Left hindlimb (tissue), 1 donor: ENCODE measurements at places on chromosomes 1 and 21.
A peak's percentile ranks its signal among the peaks of the same experiment; 100 is the strongest.

DNA sequence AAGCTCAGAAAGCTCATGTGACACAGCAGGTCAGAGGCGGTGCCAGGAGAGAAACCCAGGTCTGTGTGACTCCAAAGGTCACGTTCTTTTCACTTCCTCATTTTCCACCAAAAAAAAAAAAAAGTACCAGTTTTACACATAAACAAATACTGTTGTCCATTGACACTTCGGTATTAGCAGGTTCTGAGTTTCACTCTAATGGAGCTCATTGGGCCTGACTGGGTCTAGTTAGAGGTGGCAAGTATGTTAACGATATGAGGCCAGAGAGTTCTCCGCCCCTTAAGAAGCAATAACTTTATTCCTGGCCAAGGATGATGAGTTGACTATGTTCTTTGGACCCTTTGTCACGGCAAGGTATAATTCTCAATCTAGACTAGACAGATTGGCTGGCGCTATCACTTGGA, 30.0 kb upstream of the SDE2 start:
- no peak for DNase-seq

DNA sequence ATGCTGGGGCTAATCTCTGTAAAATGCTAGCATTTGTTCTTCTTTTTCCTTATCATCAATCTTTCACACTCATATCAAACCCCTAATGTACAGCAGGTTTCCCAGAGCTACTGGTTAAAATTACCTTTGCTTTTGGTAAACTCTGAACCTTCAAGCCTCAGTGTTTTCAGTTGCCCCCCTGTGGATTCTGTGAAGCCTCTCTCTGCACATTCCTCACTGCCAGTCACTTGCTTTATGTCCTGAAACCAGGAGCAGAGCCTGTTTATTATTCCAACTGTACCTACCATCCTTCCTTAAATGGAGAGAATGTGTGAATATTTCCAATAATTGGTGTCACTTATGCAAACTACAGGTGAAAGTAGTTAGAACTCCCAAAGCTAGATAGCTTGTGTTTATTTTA, 134.2 kb downstream of the NEK7 start:
- no peak for DNase-seq

GRCh38 chr1:179929955-179930798, 24.4 kb upstream of the CEP350 start:
- no peak for DNase-seq

DNA sequence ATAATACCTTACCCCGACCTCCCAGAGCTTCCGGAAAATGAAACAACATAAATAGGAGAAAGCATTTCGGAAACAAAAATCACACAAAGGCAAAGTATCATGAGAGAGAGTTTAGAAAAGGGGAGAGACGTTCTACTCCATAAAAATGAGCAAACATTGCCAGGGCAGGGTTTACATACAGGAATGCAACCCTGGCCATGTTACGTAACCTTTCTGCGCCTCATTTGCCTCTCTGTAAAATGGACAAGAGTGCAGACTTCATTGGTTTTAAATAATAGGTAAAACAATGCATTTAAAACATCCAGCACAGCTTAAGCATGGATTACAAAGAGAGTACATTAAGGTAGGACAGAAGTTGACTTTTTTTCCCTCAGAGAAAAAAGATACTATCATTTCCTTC, 45.6 kb downstream of the PHC2 start:
- no peak for DNase-seq

DNA sequence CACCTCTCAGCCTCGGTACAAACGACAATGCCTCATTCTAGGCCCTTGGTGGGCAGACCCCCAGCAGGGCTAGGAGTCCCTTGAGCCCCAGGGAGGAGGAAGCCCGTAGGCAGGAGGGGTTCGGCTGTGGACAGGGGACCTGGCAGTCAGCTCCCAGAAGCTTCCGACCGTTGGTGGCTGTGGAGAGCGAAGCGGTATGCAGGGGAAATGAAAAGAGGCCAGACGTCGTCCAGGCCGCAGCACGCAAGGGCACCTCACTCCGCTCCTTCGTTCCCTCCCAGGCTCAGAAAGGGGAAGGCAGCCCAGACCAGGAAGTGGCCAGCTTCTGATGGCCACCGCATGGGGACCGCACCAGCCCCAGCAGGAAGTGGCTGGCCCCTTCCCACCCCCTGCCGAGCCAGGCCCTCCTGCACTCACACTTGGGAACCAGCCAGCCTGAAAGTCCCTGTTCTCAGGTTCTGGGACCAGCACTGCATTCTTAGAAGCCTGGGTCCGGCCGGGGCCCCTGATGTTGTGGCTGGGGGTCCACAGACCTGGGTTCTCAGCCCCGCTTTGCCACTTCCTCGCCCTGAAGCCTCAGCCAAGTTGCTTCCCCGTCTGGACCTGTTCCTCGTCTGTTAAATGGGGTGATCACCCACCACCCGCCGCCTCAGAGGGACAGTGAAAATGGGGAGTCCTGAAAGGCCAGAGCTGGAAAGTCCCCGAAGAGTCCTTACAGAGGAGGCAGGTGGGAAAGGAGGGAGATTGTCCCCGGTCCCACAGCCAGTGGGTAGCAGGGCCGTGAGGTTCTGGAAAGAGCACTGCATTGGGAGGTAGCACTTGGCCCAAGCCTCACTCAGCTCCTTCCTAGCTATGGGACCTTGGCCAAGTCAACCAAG, 104.0 kb upstream of the RUNX3 start:
- peak; percentile 65 for DNase-seq

DNA sequence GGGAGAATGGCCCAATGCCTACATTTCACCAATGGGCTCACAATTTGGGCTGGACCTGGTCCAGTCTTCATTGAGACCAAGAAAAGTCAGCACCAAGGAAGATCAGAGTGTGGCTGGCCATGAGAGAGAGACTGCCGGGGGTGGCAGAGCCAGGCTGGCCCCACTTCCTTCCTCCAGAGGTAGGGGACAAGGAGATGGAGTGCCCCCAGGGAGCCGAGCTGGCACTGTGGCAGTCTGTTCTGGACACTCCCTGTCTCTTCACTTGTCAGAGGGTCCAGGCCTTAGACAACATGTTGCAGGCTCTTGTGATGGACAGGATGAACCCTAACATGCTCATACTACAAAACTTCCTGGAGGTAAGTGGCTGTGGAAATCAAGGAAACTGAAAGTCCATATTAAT, 27.7 kb downstream of the INAVA start:
- no peak for DNase-seq

DNA sequence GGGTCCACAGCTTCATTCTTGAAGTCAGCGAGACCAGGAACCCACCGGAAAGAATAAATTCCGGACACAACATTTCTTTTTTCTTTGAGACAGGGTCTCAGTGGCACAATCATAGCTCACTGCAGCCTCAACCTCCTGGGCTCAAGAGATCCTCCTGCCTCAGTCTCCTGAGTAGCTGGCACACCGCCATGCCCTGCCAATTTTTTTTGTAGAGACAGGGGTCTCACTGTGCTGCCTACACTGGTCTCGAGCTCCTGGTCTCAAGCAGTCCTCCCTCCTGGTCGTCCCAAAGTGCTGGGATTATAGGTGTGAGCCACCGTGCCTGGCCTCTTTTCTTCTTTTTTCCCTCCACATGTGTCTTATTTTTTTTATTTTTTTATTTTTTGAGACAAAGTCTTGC, 20.6 kb upstream of the ENO1 start:
- no peak for DNase-seq

GRCh38 chr1:171742577-171742922, 685 bp upstream of the VAMP4 start:
- DNase-seq = peak; percentile 64

- no peak for DNase-seq
Measured at GRCh38 chr1:180026556-180026955, 71.9 kb downstream of the CEP350 start.

DNA sequence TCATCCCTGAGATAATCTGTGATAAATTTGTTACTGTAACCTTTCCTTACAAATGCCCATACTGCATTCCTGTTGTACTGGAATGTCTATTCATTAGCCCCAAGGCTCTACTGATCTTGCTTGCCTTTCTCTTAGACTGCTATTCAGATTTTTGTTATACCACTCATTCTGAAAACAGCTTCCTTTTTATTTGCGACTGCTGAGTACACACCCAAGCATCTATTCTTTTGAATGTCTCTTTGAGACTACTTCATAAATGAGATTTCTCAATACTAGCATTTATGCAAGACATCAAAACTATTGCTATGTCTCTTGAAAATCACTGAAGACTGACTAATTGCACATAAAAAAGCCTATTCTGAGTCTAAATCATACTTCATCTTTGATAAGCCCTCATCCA, 38.6 kb downstream of the DENND1B start:
- DNase-seq = no peak

DNA sequence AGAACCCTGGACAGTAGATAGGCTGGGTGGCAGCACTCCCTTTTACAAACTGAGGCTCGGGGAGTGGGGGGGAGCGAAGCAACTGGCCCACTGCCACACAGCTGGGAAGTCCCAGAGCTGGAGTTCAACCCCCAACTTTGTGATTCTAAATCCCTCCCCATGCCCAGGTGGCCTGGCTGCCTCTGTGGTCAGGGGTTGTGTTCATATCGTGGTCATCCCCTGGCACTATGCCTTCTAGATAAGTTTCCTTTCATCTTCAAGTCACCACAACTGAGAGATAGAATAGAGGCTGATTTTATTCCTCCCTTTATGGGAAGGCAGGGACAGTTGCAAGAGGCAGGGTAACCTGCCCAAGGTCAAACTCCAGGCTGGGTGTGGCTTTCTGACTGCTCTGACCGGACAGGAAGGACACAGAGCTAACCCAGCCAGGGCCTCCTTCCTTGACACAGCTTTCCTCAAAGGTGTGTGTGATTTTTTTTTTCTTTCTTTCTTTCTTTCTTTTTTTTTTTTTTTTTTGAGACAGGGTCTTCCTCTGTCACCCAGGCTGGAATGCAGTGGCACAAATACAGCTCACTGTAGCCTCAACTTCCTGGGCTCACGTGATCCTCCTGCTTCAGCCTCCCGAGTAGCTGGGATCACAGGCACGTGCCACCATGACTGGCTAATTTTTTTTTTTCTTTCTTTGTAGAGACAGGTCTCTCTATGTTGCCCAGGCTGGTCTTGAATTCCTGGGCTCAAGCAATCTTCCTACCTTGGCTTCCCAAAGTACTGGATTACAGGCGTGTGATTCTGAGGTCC, 18.4 kb upstream of the TNFRSF1B start:
- no peak for DNase-seq

- DNase-seq = no peak
Measured at GRCh38 chr1:112956544-112957132, 642 bp upstream of the SLC16A1 start.

DNA sequence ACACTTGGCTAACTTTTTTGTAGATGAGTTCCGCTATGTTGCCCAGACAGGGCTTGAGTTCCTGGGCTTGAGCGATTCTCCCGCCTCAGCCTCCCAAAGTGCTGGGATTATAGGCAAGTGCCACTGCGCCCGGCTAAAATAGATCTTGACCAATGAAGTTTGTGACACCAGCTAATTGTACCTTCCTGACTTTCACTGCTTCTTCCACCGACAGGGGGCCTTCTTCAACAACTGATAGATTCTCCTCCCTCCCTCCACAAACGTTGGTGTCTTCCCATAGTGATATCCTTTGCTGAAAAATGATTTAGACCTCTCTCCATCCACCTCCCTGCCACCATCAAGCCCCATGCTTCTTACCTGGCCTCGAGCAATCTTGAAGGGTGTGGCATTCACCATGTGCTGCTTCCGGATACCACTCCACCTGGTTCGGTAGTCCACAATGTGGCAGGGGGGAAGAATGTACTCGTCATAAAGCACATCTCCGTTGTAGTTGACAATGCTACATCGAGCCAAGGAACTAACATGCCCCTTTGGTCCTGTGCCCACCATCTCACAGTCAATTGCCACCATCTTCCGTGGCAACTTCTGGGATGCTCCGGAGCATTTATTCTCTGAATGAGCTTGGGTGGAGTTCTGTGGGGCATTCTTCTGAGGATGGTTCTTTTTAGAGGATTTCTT, 1.6 kb upstream of the METTL25B start:
- peak; percentile 31 for DNase-seq

DNA sequence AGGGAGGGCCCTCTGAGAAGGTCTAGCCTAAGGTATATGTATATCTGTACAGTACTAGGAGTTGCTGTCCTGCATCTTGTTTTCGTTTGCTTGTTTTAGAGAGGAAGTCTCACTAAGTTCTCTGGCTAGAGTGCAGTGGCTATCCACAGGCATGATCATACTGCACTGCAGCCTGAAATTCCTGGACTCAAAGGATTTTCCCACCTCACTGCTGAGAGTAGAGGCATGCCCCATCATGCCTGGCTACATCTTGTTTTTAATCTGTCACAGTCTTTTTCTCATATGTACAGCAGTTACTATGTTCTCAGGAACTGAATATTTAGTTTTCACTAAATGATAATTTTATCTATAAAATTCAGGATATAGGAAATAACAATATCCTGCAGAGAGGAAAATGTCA, 15.3 kb upstream of the PYHIN1 start:
- no peak for DNase-seq

GRCh38 chr1:217150366-217150765, 427.1 kb upstream of the ESRRG start:
- DNase-seq = no peak

- no peak for DNase-seq
Measured at GRCh38 chr1:226912587-226913176, 27.4 kb upstream of the COQ8A start.

- no peak for DNase-seq
Measured at GRCh38 chr1:186291271-186291670, 83.8 kb downstream of the TPR start.

DNA sequence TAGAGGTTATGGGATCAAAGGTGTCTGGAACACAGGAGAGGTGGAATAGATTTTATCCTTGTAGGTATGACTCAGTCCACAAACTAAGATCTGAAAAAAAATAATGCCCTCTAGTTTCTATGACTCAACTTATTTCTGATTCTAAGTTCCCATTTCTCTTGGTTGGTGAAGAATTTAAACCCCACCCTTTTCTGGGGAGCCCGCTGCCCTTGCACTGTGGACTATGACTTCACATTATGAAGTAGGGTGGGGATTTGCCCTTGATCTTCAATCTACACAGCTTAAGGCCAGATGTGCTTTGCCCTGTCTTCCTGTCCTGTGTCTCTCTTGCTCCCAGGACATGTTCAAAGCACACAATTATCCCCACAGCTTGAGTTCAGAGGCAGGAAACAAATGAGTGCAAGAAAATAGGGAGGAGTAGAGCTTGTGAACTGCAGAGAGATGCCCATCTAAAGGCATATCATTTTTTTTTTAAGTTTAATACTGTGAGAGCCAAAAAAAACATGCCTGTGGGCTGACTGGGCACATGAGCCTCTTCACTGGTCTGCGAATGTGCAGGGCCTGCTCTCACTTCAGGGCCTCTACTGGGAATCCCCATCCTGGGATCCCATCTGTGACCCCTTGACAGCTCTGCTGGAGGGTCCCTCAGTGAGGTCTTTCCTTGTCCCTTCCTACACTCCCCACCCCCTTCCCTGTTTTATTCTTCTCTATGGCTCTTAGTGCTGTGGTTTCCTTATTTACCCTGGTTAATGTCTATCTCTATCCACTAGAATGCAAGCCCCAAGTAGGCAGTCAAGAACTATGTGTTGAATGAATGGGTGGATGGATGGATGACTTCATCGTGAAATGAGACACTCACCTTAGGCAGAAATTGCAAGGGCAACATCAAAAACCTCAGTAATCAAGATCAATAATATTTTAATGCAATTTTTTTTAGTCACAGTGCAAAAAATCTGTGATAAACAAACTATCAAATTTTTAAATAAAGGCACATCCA, 61.5 kb downstream of the CD58 start:
- DNase-seq = no peak

GRCh38 chr1:212294983-212295382, 9.8 kb downstream of the PPP2R5A start:
- DNase-seq = no peak
